Cardiac muscle cell (in vitro differentiated cells and primary cell): ENCODE measurements at places on chromosomes 1 and 21. TPM values are rescaled to one million over a fixed set of nuclear protein-coding genes. Genes with fewer than 3 reads are reported as not detected.

DNA sequence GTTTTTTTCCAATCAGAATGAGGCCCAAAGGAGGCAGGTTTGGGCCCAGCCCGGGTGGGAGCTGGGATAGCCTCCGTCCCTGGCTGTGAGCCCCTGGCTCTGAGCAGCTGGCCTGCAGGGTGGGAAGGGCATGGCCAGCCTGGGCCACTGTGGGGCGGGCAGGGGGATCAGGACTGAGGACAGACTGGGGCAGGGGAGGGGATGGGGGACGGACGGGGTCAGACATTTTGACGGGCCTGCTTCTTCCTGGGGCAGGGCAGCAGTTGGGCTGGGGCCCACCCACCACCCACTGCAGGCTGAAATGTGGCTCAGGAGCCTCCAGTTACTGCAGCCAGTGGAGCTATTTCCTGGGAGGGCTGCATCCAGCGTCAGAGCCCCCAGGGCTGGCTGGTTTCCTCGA lies 2.5 kb upstream of the SLC6A9 start:
- no peaks in the 10 kb centered on the region for H3K27me3 ChIP-seq
- no peak overlapping the region for H3K4me3 ChIP-seq
- H3K36me3 ChIP-seq, result no peaks in the 10 kb centered on the region
- no peak overlapping the region for H3K27ac ChIP-seq

GRCh38 chr21:31552826-31553225 lies 106.7 kb upstream of the SOD1 start:
- H3K4me1 ChIP-seq, result no peaks in the 10 kb centered on the region
- H3K27me3 ChIP-seq, result peaks cover 7% of the 10 kb centered on the region
- no peak overlapping the region for H3K4me3 ChIP-seq

DNA sequence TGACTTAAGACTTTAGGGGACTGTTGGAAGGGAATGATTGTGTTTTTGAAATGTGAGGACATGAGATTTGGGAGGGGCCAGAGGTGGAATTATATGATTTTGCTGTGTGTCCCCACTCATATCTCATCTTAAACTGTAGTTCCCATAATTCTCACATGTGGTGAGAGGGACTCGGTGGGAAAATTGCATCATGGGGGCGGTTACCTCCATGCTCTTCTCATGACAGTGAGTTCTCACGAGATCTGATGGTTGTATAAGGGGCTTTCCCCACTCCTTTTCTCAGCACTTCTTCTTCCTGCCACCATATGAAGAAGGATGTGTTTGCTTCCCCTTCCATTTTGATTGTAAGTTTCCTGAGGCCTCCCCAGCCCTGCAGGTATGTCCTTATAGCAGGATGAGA lies 35.0 kb upstream of the SCAF4 start:
- no peak overlapping the region for H3K27ac ChIP-seq
- H3K4me1 ChIP-seq, result no peaks in the 10 kb centered on the region
- no peak for DNase-seq
- no peaks in the 10 kb centered on the region for H3K27me3 ChIP-seq
- H3K4me3 ChIP-seq, result no peak overlapping the region
- H3K36me3 ChIP-seq, result no peaks in the 10 kb centered on the region

The TAS1R1 gene
- not detected in 2 replicates for total RNA-seq

The CBS gene
- total RNA-seq, result 53.8 and 102 TPM in 2 replicates
